Suppressor macrophage treated with lipopolysaccharide for 4 hours (primary cell): ENCODE measurements at places on chromosomes 3 and 15.

- peak; percentile 68 for DNase-seq
Observed at GRCh38 chr15:64536244-64536836, 76.0 kb downstream of the ZNF609 start.

DNA sequence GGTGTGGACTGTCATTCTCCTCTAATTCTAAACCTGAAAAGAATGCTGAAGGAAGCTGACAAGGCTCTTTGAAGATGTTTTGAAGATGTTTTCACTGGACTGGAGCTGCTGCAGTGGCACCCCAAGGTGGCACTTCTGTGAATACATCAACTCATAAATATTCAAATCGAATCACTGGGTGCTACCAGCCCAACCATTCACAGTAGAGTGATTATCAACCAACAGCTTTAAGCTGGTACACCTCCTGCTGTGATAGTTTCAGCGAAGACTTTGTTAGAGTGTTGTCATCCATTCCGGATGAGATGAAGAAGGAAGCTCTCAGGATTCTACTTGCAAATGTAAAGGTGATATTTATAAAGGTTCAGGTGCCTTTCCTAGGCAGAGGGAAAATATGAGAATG, 106.6 kb downstream of the LSAMP start:
- no peak for DNase-seq

- DNase-seq, result peak; percentile 50
Observed at GRCh38 chr3:115040673-115041286, 106.3 kb downstream of the ZBTB20 start.

- DNase-seq, result no peak
Observed at GRCh38 chr15:101246824-101247745, 4.8 kb downstream of the CHSY1 start.

- no peak for DNase-seq
Observed at GRCh38 chr3:31958701-31959152, 22.3 kb downstream of the OSBPL10 start.

DNA sequence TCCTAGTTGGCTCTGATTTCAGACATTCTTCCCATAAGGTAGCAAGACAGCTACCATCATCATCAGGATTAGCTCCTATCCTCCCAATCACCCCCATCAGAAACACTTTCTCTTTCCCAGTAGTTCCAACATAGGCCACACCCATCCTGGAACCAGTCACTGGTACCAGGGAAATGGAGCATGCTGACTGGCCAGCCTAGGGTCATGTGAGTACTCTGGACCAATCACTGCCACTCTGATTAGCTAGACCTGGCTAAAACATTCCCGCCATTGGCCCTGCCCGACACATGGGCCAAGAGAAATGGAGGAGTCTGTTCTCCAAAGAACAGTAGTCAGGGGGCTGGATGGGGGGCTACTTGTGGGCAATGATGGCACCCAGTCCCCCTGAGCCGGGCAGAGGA, 12.4 kb downstream of the EFCC1 start:
- DNase-seq, result peak; percentile 28

DNA sequence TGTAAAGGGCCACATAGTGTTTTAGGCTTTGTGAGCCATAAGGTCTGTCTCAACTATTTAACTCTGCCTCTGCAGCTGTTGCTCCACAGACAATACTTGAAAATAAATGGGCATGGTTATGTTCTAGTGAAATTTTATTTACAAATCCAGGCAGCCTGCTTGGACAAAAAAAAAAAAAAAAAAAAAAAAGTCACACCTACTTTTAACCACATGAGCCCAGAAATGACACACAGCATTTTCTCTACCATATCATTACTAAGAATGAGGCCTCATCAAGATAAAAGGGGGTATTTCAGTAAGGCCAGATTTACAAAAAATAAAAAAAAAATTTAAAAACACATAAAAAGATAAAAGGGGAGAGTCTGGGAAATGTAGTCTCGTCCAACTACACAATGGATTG, 1.7 kb upstream of the NGLY1 start:
- no peak for DNase-seq

DNA sequence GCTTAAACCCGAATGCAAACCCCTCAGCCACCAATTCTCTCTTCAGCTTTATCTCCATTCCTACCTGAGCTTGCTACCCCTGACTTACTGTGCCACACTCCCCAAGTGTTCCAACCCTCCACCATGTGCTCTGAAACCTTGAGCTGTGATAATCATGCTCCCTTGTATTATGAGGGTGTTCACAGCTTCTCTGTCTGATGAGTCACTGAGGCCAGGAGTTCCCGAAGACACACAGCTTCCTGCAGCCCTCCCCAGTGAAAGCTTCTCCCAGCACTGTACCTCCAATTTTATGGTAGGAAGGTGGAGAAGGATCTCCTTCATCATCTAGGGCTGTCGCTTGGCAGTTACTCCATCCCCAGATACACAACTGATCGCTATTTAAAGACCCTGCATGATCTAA, 24.9 kb downstream of the STAC start:
- no peak for DNase-seq

DNA sequence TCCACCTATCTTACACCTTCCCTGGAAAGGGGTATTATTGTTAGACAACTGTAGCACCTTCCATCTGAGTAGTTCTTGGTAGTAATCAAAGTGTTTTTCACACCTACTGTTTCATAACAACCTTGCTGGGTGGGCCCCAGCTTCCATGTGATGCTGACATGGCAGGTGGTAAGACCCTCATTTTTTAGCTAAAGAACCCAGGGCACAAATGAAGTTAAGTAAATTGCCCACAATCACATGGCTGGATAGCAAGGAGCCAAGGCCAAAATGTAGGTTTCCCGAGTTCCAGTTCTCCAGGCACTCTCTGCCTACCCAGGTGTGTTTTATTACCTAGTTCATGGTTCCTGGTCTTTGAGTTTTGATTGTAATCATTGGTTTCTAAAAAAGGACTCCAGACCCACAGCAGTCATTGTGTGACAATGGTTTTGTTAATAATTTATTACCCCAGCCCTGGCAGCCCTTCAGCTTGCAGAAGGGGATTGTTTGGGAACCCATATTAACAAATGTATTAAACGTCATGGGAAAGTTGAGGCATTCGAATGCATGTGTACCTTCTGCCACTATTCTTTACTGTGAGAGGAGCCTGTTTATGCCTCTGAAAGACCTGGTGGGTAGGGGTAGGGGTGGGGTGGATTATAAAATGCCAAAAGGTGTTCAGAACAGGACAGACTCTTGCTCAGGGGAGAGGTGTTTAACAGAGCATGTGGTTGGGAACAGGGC, 222.2 kb upstream of the BHLHE40 start:
- DNase-seq, result no peak

- no peak for DNase-seq
Observed at GRCh38 chr15:20106026-20106425, 435.6 kb downstream of the GOLGA6L6 start.

DNA sequence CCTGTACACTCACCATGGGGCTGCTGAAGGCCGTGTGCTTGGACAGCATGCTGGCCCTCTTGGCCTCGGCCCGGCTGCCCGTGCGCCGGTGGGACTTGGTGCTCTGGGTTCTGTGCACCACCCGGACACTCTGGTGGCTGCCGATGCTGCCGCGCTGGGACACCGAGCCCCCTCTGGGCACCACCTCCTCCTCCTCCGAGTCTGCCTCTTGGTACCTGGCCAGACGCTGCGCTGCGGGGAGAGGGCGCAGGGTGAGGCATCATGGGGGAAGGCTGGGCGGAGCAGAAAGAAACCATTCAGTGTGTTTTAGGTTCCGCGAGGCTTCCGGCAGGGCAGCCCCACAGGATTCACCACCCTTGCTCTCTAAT, 145.0 kb downstream of the ATP10A start:
- no peak for DNase-seq

DNA sequence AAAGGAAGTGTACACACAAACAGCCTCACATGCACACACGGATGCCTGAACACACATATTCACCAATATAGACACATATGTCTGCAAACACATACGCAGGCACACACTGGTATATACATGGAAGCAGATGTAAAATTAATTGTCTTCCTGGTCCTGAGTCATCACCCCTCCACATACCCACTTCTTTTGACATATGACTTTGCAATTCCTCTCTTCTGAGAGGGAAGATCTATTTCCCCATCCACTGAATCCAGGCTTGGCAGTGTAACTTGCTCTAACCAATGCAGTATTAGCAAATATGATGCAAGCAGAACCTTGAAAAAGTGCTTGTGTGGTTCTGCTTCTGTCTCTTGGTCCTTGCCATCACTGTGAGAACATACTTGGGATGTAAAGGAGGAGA, 76.8 kb upstream of the HRH1 start:
- peak; percentile 86 for DNase-seq

GRCh38 chr15:46960581-46960980, 756.7 kb upstream of the SEMA6D start:
- DNase-seq, result no peak

DNA sequence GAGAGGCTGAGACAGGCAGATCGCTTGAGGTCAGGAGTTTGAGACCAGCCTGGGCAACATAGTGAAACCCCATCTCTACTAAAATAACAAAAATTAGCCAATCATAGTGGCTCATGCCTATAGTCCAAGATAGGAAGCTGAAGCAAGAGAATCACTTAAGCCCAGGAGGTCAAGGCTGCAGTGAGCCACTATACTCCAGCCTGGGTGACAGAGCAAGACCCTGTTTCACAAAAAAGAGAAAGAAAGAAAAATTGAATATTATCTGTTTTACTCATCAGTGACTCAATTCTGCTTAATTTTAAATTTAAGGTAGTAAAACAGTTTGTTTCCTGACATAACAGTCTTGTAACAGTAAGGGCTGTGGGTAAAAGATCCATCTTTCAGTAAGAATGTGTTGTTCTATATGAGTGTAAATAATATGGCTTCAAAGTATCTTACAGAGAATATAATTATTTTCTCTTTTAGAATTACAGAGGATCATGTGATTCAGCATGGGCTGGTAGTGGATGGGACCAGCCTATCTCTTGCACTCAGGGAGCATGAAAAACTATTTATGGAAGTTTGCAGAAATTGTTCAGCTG, 85.8 kb downstream of the ATP11B start:
- no peak for DNase-seq

- no peak for DNase-seq
Observed at GRCh38 chr15:72163719-72164118, 33.9 kb downstream of the GRAMD2A start.

DNA sequence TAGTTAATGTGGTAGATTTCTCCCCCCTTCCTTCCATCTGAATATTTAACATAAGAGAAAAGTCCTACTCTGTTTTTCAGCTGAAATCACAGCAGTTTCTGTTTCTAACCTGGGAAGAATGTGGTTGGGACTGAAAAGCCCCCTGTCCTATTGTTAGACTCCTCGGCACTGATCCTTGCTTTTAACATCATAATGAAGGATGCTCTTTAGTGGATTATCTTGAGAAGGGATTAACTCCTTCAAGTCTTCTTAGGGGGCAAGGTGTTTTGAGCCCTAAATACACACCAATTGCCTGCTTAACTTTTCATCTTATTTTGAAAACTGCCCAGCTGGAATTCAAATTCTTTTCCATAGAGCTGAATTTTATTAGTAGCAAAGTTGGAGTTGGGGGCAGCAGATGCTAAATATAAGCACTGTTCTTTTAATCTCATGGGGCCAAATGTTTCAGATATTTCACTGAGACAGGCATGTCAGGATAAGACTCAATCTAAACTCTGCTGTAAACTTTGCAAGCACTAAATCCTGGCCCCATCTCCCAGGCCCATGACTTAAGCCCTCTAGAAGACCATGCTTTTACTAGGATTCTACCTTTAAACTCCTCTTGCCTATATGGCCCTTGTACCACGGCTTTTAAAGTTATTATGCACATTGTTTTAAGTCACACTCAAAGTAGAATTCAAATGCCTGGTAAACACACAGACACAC, 243.2 kb upstream of the NR2F2 start:
- no peak for DNase-seq

DNA sequence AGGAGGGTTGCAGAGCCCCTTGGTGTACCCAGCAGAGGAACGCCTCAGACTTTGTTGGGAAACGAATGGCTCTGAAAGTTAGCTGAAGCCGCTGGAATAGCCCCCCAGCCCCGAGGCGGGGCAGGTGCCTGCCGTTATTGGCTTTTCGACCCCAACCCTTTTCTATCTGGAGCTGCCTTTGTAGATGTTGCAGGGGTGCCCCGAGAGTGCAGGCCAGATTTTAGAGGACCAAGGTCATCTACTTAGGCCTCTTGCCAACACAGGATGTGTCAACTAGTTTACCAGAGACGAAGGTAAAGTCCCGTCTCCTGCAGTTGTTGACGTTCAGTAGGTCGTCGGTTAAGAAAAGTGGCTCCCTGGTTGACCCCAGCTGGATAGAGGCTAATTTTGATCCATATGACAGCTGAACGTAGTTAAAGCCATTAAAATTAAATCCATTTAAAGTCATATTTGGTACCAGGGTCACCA, 579 bp upstream of the UBE3A start:
- DNase-seq, result no peak

DNA sequence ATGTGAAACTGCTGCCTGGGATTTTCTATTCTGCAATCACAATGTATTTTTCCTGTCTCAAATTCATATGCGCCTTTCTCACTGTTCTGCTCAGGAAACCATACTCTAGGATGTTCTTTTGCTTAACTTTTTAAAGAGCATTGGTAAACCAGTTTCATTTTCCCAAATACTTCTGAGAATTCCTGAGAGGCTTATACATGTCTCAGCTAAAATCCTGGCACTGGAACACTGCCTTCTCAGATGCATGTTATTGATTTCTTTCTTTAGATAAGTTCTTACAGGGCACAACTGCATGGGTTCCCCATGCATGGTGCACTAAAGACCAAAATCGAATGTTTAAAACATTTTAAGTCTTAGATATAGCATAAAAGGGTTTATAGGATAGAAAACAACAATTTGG, 178.3 kb upstream of the PLSCR5 start:
- DNase-seq, result no peak

GRCh38 chr3:165355316-165355715, 159.1 kb upstream of the SLITRK3 start:
- DNase-seq, result no peak

DNA sequence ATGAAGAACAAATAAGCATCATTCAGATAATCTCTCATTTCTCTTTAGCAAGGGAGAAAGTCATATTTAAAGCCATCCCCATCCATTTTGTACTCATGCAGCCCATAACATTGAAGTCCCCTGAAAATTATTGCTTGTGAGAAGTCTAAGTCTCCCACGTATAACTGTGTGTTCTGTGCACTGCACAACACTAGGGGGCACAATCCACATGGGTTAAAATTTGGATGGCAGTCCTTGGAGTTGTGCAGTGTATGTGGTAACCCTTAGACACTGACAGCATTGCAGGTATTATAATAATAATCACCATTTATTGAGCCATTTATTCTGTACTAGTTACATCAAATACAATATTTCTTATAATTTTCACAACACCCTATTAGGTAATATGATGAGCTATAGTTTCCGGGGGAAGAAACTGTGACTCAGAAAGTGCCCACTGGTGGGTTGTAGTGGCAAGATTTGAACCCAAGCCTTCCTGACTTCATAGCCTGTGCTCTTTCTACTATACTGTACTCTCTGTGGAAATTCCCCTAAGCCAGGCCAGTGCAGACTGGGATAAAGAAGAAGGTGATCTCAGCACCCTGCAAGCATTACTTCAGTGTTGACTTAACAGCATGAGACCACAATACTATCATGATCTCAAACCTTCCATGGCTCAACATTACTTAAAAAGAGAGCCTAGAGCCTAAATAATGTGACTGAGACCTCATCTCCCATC, 15.7 kb downstream of the KCNAB1 start:
- DNase-seq, result peak; percentile 71

GRCh38 chr3:144831955-144832716, 860.5 kb downstream of the DIPK2A start:
- DNase-seq, result no peak
